HCEC 1CT (cell line): ENCODE measurements at places on chromosomes 6 and 20.
A peak's percentile ranks its signal among the peaks of the same experiment; 100 is the strongest.

DNA sequence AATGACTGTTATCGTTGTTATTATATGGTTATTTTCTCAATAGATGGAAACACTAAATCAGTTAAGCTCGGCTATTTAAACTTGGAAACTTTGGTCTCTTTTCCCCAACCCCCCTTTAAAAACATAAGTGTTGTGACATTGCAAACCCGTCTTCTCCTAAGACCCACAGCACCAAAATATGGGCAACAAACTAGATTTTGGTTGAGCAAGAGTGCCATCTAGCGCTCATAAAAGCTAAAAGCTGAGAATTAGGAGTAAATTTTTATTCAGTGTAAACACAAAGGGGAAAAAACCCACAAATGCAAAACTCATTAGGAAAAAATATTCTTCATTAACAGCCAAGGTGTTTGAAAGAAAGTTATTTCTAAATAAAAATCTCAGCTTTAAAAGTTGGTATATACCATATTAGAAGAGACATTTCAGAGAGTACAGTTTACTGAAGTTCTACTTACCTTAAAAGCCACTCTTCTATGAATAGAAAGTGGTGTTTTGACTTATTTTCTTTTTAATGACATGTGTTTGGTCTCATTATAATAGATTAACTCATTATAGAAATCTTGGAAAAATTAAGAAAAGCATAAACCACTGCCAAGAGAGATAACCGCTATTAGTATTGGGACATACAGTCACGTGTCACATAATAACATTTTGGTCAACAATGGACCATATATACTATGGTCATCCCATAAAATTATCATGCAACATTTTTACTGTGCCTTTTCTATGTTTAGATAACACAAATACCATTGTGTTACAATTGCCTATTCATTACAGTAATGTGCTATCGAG, 21.1 kb downstream of the SESN1 start:
- DNase-seq: peak; percentile 49

- DNase-seq: no peak
Observed at GRCh38 chr6:43494321-43494720, 15.8 kb downstream of the LRRC73 start.

DNA sequence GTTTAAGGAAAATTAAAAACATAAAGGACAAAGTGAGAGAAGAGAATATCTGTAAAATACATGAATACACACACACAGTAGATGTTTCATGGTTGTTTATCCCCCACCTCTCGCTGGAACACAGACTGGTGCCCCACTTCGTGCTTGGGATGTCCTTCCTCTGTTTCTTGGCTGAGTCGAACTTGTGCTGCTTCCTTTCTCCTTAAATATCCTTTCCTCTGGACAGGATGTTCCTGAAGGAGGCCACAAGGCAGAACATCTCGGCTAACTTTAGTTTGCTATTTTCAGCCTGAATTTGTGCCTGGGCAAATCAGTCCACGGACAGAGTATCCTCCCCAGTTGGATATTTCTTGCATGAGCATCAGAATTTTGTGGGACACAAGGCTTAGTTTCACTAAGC, 54.7 kb upstream of the ZMYND8 start:
- DNase-seq: peak; percentile 13

GRCh38 chr20:44471481-44471882, 4.2 kb upstream of the TTPAL start:
- DNase-seq: peak; percentile 71

DNA sequence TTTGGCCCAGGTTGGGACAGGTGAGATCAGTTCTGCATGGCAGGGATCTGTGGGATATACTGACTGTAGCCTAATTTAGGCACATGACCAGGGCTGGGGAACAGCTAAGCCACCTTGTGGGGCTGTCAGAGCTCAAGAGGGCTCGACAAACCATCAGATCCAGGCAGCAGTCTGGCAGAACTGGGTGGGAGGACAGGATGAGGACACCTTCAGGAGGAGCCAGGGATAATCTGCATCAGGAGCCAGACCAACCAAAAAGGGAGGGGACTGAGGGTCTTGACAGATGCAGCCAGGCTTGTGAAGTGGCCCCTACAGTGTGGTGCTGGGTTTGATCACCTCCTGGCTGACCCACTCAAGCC, 123.4 kb downstream of the MAFB start:
- no peak for DNase-seq
